Activated CD4-positive, alpha-beta T cell treated with anti-CD3 and anti-CD28 coated beads, Interleukin-10, Interleukin-2, amounts not matched to agents 100 ng/mL and 50 ng/mL, durations not matched to agents 16 hours and 8 hours (primary cell): ENCODE measurements at places on chromosomes 3 and 15.

GRCh38 chr15:36917411-36918267 lies 182.7 kb downstream of the MEIS2 start:
- no peak for DNase-seq

- DNase-seq: peak; percentile 38
Observed at GRCh38 chr15:55661428-55661827, 73.3 kb upstream of the PYGO1 start.

- DNase-seq: no peak
Observed at GRCh38 chr3:53129344-53129743, 891 bp downstream of the RFT1 start.

DNA sequence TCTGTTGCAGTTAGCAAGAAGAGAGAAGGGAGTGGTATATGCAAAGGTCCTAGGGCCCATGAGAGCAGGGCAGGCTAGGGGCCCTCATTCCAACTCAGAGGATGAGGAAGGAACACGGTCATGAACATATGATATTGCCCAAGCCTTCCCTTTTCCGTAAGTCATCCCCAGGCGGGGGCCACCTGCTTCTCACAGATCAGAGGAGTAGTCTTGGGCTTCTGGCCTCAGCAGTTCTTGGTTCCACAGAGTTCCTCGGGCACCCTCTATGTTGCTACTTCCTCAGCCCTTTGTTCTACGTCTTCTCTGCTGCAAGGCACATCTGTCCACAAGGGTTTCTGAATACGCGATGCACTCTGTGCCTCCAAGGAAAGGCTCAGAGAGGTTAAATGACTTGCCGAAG lies 25.3 kb downstream of the EPHB3 start:
- DNase-seq: no peak

- DNase-seq: no peak
Observed at GRCh38 chr15:32682569-32682968, 35.2 kb upstream of the GREM1 start.

DNA sequence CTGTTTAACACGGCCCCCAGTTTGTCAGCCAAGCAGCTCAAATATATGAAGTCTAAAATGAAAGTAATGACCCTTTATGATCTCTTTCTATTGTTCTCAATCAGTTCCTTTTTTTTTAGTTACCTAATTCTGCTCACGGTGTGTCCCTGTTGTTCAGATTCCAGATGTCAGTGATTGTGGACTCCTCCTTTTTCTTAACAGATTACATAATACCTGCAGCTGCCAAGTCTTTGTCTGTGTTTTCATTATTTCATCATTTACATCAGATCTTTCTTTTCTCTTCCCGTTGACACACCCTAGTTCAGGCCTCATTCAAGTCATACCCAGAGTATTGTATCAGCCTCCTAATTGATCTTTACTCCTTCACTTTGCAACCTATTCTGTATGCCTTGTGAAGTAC lies 56.1 kb upstream of the SKIL start:
- no peak for DNase-seq

DNA sequence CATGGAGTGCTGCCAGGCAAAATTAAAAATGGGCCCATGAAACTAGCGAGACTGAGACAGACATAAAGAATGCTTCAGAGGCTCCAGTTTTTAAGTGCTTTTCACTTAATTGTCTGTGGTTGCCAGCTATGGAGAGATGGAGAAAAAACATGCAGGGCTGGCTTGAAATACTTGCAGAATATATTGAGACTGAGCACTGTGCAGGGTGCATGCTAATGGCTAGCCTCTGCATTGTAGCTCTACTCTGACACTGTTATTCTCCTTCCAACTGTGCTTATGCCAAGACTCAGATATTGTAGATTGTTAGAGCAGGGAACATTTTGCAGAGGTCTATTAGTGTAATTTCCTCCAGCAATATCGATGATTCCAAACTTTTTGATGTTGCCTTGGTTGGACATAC lies 735.0 kb downstream of the PDCD6IP start:
- DNase-seq: no peak

DNA sequence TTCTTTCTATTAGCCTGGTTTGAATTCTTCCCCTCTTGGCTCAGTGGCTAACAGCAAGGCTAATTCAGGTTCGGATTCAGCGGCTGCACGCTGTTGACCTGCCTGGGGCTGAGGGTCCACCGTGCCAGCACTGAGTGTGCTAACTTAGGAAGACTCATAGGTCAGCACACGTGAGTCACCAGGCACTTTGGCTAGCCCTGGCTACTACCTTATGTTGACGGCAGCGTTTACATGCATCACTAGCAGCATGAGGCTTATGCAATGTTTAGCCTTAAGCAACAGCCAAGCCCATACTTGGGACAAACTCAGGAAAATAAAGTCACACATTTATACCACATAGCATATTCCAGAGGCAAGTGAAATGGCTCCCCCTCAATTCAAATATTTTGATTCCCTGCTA lies 137.7 kb downstream of the RAB11A start:
- no peak for DNase-seq

DNA sequence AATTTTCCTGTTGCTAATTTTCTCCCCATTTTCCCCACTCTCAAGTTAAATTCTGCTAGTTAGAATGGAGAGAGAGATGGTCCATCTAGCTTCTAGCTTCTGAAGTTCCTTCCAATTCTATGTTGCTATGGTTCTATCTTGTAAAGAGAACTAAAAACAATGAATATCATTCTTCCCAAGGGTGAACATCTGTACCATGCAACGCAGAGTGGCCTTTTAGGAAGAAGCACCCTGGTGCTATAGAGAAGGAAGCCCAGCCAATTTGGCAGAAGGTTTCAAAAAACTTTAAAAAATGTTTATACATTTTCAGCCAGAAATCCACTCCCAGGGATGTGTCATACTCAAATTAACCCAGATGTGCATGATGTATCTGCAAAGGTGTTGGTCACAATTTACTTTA lies 149.1 kb downstream of the SEMA6D start:
- no peak for DNase-seq

DNA sequence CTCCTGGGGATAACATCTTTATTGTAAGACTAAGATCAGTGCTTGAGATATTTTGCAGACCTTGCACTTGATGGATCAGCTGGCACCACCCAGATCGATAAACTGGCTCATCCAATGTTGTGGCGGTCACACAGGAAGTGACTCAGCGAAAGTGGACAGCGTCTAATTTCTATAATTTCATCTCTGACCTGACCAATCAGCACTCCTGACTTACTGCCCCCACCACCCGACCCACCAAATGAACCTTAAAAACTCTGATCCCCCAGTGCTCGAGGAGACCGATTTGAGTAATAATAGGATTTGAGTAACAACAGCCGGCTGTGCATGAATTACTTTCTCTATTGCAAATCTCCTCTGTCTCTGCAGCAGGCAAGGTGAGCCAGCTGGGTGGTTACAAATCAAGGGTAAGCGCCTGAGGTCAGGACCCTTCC lies 62.7 kb upstream of the RNU6-1 start:
- no peak for DNase-seq

DNA sequence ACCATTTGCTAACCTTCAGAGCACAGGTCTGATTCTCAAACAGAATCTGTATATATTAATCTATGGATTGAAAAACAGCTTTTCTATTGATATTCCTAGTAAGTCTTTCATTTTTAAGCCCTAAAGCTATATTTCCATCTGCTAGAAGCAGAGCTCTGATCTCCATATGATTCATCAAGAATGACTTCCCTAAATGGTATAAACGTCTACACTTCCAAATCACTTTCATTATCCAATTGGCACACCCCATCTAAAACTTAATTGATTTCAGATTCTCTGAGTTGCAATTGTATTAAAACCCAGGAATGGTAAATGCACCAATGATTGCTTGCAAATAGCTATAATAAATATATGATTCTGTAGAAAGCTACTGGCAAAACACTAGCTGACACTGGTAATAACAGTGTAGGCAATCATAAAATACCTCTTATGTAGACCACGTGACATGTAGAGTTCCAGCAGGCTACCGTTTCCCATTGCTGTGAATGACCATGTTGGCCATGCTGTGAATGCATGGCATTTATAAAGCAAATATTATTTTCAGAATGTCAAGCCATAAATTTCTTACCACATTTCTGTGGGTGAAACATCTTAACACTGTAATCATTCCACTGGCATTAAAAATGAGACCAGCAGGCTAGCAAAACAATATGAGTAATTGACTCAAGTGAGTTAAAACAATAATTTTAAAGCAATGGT lies 226.0 kb downstream of the ZMAT3 start:
- DNase-seq: no peak

DNA sequence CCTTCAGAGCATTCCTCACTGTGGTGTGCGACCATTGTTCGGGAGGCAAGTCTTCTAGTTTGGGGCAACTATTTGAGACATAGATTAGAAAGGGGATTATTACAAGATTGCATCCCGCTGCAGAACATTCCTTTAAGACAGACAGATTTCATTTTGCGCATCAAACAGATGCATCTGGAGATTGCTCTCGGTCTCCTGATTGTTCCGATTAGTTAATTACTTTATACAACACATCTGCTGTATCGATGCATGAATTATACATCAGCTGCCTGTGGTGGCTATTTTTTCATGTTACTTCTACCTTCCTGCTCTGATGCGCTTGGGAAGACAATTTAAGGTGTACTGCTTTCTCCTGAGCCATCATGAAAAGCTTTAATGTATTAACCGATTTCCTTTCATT lies 10.0 kb downstream of the SATB1 start:
- DNase-seq: no peak

DNA sequence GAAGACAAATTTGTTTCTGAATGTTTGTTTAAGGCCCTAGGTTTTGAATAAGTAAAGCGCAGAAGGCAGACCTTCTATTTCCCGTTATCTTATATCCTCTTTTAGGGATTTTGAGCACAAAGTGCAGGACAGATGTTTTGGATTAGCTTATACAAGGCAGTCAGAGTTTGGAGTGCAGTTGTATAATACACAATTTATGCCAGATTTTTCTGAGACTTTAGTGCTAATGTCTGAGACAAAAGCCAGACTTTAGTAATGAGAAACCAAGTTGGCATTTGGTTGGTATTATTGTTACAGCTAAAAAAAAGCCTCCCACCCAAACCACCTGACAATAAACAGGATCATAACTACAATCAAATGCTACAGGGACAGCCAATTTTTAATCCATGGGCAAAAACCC lies 309.9 kb upstream of the SATB1 start:
- no peak for DNase-seq

DNA sequence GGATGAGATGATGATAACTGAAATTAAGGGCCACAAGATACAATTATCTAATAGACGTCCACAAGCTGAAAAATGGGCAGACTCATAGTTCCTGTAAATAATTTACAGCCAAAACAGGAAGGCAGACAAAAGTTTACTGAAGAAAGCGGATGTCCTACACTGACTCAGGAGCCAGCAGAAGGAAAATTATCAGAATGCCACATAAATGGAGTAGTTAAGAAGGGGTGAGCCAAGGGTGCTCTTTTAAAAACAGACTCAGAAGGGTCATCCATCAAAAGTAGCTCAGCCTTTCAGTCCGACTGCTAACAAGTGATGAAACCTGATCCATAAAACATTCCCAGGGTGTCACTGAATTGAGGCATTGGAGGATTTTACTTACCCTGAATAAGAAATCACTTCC lies 39.8 kb downstream of the TUSC7 start:
- no peak for DNase-seq

- no peak for DNase-seq
Observed at GRCh38 chr3:61861410-61861809, 300.0 kb downstream of the PTPRG start.

GRCh38 chr15:68348081-68348480 lies 70.5 kb downstream of the FEM1B start:
- no peak for DNase-seq

DNA sequence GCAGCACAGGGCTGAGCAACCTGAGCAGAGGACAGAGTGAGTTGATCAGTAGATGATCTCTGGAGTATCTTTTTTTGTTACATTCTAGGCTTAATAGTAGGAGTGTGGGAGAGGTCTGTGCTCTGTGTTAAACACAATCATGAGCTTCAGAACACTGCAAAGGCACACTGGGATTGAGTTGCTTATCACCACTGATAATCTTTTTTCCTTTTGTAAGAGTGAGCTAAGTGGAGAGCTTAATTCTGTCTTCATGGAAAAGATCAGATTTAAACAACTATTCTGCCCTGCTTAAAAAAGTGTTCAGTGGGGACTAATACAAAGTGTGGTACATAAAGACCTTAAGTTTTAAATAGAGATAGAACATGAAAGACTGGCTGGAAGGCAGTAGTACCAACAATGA lies 1.1 kb downstream of the OR4F6 start:
- DNase-seq: no peak

DNA sequence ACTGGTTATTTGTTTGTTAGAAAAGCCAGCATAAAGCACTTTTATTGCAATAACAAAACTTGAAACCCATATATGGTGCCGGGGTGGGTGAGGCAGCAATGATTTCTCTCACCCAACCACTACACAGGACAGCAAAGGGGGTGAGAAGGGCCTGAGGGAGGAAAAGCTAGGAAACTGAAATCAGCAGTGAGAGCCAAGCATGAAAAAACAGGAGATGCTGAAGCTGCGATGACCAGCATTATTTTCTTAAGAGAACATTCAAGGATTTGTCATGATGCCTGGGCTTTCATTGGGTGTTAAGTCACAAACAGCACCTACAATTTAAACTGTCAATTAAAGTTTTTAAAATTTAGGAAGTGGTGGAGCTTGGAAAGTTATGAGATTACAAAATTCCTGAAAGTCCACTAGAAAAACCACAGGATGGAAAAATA lies 11.9 kb upstream of the TM4SF4 start:
- DNase-seq: no peak

GRCh38 chr3:20074226-20075063 lies 34.2 kb downstream of the KAT2B start:
- no peak for DNase-seq

- DNase-seq: peak; percentile 53
Observed at GRCh38 chr15:90620379-90621067, 90.8 kb downstream of the CRTC3 start.

DNA sequence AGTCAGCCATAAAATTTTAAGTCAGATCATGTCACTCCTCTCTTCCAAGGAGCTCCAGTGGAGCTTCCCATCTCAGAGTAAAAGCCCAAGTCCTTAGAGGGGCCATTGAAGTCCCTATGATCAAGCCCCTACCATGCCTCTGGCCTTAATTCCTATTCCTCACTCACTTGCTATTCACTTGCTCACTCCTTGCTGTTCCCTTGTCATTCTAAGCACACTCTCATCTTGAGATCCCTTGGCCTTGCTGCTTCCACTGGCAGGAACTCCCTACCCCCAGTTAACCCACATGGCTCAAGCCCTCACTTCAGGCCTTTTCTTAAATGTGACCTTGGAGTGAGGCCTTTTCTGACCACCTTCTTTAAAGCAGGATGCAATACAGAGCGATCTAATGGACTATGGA lies 12.3 kb upstream of the SECISBP2L start:
- DNase-seq: no peak
